ENCODE measurements at places on chromosomes 12 and 14.

GRCh38 chr14:104274806-104275205 is 136.4 kb downstream of the KIF26A start:
- DNase-seq = no peak

DNA sequence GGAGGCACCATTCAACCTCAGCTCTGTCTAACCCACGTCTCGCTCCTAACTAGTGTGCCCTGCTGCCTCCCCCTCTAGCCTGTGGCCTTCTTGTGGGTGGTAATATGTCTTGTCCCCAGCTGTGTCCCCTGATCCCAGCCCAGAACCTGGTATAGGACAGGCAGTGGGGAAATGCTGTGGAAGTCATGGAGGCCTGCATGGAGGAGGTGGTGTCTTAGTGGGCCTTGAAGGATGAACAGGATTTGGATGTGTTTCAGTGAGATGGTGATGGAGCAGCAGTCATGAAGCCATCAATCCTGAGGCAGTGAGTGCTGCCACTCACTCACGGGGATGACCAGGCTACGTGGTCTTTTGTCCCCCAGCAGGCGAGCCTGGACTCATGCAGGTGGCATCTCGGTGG is 13.4 kb downstream of the PLBD2 start:
- no peak for DNase-seq

GRCh38 chr14:79294499-79294898 is 916.8 kb downstream of the DIO2 start:
- DNase-seq = peak; percentile 1

DNA sequence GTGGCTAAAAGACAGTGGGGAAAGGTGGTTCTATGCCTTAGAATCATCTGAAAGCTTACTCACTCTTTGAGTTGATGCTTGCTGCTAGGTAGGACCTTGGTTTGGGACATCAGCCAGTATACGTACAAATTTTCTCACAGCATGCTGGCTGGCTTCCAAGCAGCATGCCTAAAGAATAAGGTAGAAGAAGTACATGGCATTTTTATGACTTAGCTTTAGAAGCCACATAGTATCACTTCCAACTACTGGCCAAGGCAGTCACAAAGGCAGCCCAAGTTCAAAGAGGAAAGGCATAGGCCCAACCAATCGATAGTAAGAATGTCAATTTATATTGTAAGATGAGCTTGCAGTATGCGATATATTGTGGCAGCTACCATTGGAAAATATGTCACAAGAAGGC is 284.2 kb upstream of the CAND1 start:
- no peak for DNase-seq

DNA sequence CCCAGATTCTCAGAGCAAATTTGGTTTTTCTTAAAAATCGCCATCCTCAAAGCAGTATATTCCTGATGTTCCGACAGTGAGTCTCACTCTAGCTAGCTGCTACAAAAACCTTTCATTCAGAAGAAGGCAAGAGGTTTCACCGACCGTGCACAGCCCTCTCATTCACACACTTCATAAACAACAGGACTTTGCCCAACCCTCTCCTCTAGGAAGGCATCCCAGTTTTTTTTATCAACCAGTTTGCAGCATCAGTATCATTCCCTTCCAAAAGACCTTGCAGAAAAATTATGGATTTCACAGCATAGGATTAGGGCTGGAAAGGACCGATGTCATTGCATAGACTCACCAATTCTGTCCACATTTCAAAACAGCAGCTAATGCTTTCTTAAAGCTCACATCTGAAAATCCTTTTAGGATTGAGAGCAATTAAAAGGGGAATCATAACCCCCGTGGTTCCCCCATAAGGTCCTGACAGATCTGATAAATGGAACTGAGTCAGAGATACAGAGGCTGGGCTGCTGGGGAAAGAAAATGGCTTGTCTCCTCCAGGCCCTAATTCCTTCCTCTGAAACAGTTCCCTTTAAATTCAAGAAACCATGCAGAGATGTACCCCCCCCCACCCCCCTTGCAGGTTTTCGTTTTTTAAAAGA is 597 bp downstream of the SVOP start:
- DNase-seq = no peak

DNA sequence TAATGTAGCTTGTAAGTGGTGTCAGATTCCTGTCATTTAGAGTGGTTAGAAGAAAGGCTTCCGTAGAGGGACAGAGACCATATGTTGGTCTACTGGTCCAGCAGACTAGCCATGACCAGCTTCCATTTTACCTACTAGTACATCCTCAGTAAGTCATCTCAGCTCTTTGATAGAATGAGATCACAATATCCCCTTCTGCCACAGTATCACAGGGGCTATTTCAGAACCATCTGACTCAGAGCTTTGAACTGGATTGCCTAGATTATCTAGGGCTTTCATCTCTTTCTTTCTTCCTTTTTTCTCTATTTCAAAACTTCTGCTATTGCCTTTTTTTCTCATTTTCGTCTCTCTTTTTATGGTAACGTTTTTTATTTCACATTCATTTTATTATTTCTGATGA is 4.7 kb downstream of the ZDHHC17 start:
- DNase-seq = no peak

DNA sequence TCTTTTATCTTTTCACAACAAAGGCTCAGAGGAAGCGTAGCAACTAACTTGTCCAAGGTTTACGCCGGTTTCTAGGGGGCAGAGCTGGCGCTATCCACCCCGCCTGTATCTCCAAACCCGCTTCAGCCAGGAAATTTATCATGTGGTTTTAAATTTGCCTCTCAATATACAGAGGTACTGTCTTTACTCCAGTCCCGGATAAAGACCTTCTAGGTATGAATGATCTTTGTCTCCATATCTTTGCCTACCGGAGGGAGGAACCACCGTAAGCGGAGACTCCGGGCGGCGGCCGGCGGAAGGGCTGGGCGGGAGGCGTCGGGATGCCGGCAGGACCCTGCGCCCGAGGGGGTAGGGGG is 693 bp upstream of the RIMKLB start:
- DNase-seq = no peak

- peak; percentile 50 for DNase-seq
Observed at GRCh38 chr14:78448164-78449094, 278.3 kb downstream of the NRXN3 start.

DNA sequence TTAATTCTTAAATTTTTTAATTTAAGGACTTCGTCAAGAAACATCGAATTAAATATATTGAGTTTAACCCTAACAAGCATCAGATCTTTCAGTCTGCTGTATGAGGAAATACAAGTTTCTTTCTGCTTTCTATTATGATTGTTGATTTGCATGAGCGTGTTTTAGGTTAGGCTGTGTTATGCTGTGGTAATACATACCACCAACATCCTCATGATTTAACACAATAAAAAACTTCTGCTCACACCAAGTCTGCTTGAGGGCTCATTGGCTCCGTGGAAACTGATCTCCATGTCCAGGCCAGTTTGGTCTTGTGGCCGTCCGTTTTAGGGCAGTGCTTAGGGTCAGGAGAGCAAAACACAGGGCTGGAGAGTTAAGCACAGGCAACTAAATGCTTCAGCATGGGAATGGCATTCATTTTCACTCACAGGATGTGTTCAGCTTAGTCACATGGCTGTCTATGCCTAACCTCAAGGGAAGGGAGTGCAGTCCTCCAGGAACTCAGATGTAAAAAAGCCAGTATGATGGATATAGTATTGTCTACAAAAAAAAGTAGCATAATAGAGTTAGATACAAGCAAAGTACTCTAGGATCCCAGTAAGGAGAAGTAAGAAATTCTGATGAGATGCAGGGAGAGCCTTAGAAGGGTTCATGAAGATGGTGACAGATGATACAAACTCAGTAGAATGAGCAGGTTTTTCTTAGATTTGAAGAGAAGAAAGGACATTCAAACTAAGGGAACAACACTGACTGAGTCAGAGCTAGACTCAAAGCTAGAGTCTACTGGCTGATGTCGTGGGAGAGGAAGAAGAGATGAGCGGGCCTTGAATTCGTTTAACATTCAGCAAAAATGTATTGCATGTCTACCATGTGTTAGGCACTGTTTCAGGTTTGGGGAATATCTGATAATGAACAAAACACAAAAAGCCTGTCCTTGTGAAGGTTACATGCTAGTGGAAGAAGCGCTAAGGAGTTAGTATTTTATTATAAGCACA is 16.3 kb downstream of the MARK3 start:
- DNase-seq = peak; percentile 59

DNA sequence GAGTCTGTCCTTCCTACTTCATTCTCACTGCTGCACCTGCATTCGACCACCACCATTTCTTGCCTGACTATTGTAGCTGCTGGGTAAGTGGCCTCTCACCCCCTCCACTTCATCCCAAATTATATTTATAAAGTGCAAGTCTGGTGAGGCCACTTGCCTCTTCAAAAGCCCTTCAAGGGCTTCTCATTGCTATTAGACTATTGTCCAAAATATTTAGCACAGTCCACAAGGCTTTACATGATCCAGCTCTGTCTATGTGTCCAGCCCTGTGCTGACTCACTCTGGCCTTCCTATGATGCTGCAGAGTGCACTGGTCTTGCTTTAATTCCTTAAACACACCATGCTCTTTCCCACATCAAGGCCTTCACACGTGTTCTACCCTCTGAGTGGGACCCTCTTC is 46.0 kb downstream of the PAH start:
- no peak for DNase-seq

DNA sequence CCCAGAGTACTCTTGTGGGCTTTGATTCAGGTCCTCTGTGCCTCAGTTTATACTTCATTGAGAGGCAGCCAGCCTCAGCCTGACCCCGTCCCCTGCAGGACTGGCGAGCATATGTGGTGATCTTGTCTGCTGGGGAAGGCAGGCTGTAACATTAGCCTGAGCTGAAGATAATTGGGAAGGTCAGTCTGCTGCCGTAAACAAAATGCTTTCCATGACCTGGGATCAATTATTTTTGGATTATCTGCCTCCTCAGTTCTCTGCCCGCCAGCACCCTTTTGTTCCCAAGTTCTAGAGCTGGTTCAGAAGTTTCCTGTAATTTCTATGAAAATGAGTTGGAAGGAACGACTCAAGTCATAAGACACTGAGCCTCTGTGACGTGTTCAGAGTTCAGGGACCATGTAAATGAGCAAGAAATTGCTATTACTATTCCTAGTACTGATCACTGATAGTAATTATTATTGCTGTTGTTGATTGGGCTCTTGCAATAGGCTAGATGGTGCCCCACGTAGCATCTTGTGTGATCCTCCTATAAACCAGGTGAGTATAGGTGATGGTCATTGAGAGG is 4.5 kb downstream of the ORAI1 start:
- no peak for DNase-seq

GRCh38 chr14:82126006-82126405 is 592.4 kb upstream of the SEL1L start:
- no peak for DNase-seq

- DNase-seq = no peak
Observed at GRCh38 chr12:110344657-110345056, 58.9 kb downstream of the ANAPC7 start.

DNA sequence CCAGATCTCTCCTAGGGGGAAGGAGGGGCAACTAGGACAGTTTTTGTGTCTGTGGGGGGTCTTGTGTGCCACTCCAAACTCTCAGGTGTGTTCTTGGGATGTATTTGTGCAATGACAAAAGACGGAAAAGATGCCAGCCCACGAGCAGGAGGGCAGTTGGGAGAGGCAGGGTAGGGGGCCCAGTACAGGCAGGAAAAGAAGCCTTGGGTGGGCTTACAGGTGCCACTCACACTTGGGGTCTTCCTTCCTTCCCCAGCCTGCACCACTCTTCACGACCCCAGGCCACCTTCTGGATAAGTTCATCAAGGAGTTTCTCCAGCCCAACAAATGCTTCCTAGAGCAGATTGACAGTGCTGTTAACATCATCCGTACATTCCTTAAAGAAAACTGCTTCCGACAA is 24.4 kb downstream of the OAS2 start:
- no peak for DNase-seq

GRCh38 chr12:48925304-48926011 is at the start of gene FKBP11:
TSS of gene FKBP11 (minus strand) at chr12:48925492. CDS start at chr12:48925428, 64 bp downstream.
- DNase-seq = no peak

DNA sequence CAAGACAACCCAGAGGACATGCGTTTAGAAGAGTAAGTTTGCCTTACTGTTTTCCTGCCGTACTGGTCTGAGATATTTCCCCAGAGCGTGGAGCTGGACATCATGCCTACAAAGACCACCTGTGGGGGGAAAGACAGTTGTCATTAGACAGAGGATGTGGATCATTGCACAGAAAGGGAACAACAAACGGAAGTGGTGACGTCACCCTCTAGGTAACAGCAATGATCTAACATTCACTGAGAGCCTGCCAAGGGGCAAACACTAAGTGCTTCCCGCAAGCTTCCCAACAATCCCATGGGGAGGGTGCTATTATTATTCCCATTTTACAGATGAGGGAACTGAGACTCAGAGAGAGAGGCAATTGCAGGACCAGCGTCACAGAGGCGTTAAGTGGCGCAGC is 48.5 kb downstream of the SVOP start:
- DNase-seq = no peak

DNA sequence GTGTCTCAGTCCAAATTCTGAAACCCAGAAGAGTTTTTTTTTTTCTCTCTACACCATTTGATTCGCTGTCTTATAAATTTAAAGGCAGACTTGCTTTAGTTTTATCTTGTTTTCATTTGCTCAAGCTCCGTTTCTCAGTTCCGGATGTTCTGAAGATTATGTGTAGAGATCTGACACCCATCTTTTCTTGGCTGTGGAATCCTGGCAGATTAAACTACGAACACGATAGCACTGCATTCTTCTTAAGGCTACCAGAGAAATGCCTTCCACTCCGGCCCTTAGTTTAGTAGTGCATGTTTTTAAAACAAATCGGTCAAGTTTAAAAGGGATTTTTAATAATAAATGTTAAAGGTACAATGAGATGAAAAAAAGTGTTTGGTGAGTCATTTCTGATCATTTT is 106.4 kb downstream of the LMO3 start:
- no peak for DNase-seq

DNA sequence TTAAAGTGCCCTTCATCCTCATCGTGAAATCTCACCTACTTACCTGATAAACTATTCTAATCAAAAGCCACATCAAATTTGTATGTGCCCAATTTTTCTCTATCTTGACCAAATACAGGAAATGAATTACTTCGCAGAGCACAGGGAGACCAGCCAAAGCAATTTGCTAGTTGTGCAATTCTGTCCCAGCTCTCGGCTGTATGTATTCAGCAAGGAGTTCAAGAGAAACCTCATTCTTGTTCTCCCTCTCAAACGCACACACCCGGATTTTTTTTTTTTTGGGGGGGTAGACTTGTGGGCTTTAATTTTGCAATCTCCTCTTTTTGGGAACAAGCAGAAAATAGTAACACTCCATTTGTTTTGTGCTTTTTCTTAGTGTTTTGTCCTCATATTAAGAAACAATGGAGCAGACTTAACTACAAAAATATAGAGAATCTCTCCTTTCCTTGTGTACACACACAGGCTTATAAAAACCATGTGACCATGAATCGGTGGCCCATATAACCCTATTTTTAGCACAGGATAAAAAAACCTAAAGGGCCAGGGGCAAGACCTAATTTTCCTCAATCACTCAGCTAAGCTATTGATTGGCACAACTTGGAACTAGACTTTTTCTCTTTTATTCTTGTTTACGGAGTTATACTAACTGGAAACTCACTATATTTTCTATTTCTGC is 64.2 kb downstream of the MBIP start:
- no peak for DNase-seq

- DNase-seq = no peak
Observed at GRCh38 chr14:64992328-64992885, 5.7 kb downstream of the FNTB start.

Data from epithelial cell of proximal tubule (primary cell).